ENCODE measurements at places on chromosomes 6 and 20.

DNA sequence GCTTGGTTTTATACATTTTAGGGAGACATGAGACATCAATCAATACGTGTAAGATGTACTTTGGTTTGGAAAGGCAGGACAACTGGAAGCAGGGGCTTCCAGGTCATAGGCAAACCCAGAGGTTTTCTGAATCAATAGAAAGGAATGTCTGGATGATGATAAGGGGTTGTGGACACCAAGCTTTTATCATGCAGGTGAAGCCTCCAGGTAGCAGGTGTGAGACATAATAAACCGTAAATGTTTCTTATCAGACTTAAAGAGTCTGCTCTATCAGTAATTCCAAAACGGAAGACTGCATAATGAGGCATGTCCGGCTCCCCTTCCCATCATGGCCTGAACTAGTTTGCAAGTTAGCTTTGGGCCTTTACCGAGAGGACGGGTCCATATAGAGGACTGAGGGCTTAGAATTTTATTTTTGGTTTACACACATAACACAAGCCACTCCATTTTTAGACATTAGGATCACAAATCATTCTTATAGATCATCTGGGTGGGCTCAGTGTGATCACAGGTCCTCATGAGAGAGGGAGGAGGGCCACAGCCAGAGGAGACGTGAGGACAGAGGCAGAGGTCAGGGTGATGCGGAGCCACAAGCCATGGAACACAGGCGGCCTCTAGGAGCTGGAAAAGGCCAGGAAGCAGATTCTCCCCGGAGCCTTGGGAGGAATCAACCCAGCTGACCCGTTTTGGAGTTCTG, 10.7 kb upstream of the SERPINB9 start:
- DNase-seq, result no peak

DNA sequence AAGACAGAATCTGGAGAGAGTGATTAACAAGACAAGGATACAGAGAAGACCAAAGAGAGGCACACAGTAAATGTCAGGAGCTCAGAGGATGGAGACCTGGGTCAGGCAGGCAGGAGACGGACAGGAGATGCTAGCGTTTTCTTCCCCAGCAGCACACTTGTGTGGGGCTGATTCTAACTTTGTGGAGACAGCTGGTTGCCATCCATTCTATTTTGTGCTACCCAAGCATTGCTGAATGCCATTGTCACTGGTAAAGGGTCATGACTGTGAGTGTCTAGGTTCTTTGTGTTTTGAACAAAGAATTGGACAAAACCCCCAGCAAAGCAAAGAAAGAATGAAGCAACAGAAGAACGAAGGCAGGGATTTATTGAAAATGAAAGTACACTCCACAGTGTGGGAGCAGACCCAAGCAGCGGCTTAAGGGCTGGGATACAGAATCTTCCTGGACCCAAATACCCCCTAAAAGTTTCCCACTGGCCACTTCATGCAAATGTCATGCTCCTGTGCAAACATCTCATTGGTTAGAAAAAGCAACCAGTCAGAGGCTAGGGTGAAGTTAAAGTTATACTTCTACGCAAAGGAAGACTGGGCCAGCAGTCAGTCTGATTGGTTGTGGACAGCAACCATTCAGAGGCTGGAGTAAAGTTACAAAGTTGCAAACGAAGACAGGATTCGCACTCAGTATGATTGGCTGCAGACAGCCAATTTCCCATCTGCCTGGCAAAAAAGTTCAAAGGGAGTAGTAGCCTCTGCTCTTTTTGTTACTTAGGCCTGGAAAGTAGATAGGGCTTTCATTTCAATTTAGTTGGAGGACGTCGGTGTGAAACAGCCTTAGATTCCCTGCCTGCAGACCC, 17.5 kb downstream of the PTK7 start:
- DNase-seq, result no peak

- DNase-seq, result no peak
These were observed 65.1 kb downstream of the REV3L start for GRCh38 chr6:111417946-111418345.

DNA sequence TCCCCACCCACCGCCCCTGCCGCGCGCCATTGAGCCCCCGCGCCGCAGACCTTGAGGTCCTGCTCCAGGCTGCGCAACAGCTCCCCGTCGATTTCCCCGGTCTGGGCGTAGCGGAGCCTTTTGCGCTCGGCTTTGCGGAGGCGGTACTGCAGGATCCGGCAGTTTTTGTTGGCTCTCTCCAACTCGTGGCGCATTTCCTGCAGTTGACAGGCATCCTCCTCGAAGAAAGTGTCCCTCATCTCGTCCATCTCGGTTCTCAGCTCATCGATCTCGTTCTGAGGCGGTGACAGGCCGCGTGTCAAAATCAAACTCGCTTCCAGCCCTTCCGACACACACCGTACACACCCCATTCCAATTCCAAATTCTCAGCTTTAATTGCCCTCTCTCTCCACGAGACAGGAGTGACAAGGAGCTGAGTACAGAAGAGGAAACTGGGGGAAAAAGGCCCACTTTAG, 4.3 kb downstream of the MTCL3 start:
- DNase-seq, result peak; percentile 33

GRCh38 chr6:170028629-170029345, 262.1 kb downstream of the DLL1 start:
- no peak for DNase-seq

GRCh38 chr6:55748880-55749279, 126.5 kb downstream of the BMP5 start:
- DNase-seq, result no peak

DNA sequence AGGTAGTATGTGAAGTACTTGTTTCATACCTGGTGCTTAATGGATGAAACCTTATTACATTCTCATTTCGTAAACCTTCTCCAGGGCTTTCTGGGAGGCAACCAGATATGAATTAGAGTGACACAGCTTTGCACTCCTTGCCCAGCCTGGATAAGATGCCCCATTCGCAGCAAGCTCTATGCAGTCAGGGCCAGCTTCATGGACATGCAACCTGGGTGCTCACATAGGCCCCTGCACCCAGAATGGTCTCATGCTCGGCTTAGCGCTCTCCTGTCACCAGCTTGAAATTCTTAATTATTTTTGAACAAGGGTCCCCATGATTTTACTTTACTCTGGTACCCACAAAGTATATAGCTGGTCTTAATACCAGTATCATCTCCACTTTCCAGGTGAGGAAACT, 11.3 kb upstream of the PTGIS start:
- no peak for DNase-seq

DNA sequence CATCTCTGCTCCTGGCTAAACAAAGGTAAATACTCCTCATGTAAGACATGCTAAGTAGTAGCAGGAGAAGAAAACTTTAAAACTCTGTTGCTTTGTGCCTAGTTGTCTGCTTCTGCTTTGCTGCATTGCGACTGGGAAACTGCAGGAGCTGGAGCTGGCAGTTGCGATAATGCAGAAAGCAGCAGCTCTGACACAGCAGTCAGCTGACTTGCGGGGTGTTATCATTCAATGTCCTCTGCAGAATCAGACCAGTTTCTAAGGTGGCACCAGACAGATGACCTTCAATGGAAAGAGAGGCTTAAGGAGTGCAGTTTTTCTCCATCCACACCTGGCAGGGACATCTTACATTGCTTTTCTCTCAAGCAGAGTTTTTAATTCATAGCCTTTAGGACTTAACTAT, 69.9 kb upstream of the SOX4 start:
- DNase-seq, result no peak

- no peak for DNase-seq
These were observed 48.4 kb downstream of the EZR start for GRCh38 chr6:158770533-158771330.

GRCh38 chr6:34969662-34970265, 80.7 kb downstream of the ANKS1A start:
- DNase-seq, result no peak

GRCh38 chr6:105804424-105804823, 281.7 kb upstream of the PRDM1 start:
- DNase-seq, result no peak

DNA sequence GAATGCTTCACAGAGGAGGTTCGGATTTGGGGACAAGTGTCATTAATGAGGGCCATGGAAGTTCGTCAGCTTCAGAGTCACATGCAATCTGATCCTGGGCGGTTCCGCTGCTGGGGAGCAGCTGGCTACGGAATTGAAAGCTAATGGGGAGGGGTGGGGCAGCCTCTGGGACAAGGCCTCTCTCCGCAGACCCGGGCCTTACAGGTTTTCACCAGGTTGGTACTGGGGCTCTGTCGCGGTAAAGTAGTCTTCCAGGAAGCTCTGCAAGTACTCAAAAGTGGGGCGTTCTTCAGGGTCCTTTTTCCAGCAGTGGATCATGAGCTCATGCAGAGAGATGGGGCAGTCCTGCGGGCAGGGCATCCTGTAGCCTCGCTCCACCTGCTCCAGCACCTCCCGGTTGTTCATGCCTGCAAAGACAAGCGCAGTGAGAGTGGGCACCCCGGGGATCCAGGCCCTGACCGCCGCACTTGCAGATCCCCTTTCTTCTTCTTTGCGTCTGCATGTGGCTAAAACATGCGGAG, 55.9 kb upstream of the TRAF3IP2 start:
- no peak for DNase-seq

GRCh38 chr20:22452442-22453011, 131.8 kb downstream of the FOXA2 start:
- no peak for DNase-seq

DNA sequence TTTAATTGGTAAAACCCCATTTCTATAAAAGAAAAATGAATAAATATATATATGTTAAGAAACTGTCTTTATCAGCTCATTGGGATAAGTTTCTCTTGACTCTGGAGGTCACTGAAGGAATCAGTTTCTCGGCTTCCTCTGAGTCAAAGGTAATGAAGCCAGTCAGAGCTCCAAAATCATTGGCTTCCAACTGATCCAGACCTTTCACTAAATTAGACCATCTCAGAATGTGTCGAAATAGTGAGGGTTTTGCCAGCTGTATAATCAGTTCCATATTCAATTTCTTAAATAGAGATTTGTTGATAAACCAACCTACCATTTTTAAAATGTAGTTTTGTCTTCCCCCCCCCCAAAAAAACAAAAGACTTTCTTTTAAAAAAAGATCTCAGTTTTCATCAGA, 60.5 kb upstream of the SRSF6 start:
- DNase-seq, result no peak

- no peak for DNase-seq
These were observed 84.7 kb downstream of the TASP1 start for GRCh38 chr20:13554076-13554475.

- DNase-seq, result no peak
These were observed 102.0 kb downstream of the LAMP5 start for GRCh38 chr20:9616455-9616805.

DNA sequence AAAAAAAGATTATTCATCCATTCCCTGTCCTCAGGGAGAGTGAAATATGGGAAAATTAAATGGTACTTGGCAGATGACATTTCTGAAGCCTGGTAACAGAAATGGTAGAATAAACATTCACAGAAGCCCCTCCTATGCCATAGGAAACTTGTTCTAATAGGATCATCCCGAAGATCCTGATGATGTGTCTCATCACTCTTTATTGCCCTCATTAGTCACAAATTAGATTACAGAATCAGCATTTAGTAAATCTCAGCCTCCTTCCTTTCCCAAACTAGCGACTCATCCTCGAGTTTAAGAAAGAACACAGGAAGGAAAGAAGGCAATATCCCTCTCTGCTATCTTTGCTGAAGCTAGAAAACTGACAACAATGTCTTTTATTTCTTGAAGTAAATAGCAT, 154.4 kb downstream of the TMEM200A start:
- no peak for DNase-seq

GRCh38 chr6:52139985-52140680, 46.0 kb upstream of the IL17A start:
- no peak for DNase-seq

- no peak for DNase-seq
These were observed 366.3 kb downstream of the CDKAL1 start for GRCh38 chr6:20900389-20901160.

GRCh38 chr6:14353798-14354197, 236.2 kb downstream of the CD83 start:
- DNase-seq, result no peak

- no peak for DNase-seq
These were observed 3.2 kb upstream of the APCDD1L start for GRCh38 chr20:58518387-58518786.

- DNase-seq, result no peak
These were observed 661 bp downstream of the LCA5 start for GRCh38 chr6:79536585-79536953.

- no peak for DNase-seq
These were observed 252.7 kb downstream of the UST start for GRCh38 chr6:148999501-148999900.

- no peak for DNase-seq
These were observed 62.3 kb downstream of the UTRN start for GRCh38 chr6:144347448-144347759.

DNA sequence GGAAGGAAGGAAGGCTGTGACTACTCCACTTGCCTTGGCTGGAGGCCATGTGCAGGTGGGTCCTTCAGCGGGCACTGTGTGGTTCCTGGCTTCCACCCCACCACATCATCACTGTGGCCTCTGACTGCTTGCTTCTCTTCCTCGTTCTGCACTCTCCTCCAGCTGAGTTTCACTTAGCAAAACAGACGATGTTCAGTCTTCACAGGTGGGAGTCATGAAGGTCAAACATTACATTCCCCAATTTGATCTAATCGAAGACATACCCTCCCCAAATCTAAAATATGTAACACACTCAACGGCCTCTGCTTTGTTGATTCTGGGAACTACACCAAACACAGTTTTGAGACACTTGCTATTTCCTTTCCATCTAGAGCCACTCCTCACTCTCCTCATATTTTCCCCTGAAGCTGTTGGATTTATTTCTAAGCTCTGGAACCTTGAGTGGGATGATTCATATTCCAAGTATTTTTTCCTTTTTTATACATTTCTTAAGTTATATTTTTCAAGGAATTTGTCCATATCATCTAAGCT, 132.5 kb upstream of the FOXA2 start:
- DNase-seq, result no peak

GRCh38 chr20:35917077-35917476, 37.2 kb downstream of the SCAND1 start:
- DNase-seq, result no peak

DNA sequence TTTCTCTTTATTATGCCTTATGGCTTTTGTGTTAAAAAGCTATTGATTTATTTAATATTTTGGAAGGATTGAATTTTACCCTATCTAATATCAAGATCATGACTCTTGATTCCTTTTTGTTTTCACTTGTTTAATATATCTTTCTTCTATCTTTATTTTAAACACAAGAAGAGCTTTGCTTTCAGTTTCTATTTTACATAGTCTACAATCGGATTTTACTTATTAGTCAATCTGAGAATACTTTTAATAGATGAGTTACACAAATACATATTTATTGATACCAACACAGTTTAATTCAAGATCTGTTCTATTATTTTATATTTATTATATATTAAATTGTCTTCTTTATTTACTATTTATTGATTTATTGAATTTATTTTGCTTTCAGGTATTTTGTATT, 218.8 kb downstream of the ESR1 start:
- DNase-seq, result no peak

DNA sequence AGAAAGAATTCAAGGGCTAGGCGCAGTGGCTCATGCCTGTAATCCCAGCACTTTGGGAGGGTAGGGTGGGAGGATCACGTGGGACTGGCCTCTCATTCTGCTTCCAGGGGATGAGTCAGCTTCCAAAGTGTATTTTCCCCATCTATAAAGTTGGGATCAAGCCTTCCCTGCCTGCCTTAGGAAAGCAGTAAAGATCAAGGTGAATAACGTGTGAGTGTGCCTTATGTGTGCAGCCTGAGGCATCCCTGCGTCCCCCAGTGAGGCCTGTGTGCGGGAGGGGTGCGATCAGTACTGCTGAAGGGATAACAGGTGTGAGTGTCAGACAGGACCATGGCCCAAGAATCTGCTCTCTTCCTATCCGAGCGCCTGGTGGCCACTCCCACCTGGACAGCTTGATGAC, 26.8 kb downstream of the TMEM181 start:
- no peak for DNase-seq

- no peak for DNase-seq
These were observed 402.0 kb downstream of the MAFB start for GRCh38 chr20:40286975-40287531.

Data from T-helper 9 cell (primary cell).